ENCODE measurements at places on chromosomes 12 and 14.

- no peak for DNase-seq
Measured at GRCh38 chr12:101231636-101232035, 21.6 kb upstream of the SLC5A8 start.

DNA sequence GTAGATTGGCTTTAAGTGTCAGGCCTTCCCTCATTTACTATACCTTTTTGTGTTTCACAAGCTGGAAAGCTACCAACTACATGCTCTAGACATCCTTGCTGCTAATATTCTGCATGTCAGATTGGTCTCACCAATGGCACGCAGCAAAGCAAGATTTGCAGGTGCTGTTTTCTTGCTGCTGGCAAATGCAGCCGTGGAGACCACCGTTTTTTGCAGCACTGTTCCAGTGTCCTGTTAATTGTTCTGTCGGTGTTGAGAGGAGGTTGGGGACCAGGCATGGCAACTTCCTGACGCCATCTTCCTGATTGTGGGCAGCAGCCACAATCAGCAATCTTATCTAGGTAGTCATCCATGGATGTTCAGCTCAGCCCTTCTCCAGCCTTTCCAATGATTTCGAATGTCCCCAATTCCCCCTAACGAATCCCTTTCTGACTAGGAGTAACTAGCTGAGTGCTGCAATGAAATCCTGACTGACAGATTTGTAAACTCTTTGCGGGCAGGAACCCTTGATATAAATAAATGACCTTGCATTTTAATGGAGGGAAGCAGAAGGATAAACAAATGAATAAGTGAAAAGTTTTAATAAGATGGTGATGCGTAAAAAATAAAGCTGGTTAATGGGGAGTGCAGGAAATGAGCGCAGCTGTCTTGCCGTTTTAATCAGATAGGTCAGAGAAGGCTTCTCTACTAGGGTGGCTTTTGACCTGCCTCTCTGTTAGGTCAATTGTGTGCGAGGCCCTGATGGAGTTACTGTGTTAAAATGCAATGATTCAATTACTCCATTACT, 574 bp upstream of the CRADD start:
- DNase-seq, result peak; percentile 47

- DNase-seq, result peak; percentile 67
Measured at GRCh38 chr12:68040450-68041075, 51.3 kb downstream of the IFNG-AS1 start.

DNA sequence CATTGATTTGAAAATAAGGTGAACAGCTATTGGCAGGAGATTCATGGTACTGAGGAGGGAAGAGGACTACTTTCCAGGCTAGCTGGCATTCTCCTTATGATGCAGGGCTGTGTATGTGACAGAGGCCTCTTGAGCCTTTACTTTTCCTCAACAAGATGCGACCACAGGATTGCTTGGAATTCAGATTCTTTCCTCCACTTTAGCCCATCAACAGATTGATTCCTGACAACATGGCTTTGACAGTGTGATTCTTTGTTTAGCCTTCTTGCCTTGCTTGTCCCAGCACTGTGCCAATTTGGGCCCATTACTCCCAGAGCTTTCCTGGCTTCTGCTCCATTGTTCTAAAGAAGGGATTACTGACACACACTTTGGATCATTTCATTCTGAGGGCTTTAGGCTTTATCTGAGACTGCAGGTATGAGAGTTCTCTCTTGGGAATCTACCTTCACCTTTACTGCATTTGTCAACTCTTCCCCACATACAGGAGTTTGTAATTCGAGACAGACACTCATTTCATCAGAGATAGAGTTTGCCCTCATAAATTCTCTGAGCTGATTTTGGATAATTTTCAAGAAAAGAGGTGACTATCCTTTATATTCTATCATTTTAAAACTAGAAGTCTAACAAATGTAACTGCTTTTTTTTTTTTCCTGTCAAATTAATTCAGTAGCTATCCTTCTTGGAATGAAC, 206.4 kb upstream of the GZMB start:
- no peak for DNase-seq

DNA sequence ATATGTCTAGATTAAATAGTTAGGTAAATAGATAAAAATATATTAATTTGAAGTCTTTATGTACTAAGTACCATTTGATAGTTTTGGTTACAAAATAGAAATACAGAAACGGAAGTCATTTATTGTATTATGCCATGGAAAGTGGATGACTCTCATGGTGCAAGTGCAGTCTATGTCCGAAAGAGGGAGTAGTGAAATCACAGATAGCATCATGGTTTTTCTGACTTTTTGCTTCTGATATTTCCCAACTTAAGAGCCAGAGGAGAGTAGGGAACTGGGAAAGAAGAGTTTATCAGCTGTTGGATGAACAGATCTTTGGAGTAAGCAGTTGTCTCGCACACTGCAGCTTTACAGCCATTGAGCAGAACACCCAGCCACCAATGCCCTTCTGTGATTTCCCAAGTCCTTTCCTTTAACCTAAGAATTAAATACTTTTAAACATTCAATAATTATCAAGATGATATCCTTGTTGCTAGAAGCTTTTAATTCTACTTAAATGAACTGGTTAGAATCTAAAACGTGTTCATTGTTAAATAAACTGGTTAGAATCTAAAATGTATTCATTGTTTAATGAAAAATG, 18.4 kb upstream of the SRGAP1 start:
- DNase-seq, result peak; percentile 59

GRCh38 chr14:78074561-78074960, 95.6 kb upstream of the NRXN3 start:
- DNase-seq, result no peak

DNA sequence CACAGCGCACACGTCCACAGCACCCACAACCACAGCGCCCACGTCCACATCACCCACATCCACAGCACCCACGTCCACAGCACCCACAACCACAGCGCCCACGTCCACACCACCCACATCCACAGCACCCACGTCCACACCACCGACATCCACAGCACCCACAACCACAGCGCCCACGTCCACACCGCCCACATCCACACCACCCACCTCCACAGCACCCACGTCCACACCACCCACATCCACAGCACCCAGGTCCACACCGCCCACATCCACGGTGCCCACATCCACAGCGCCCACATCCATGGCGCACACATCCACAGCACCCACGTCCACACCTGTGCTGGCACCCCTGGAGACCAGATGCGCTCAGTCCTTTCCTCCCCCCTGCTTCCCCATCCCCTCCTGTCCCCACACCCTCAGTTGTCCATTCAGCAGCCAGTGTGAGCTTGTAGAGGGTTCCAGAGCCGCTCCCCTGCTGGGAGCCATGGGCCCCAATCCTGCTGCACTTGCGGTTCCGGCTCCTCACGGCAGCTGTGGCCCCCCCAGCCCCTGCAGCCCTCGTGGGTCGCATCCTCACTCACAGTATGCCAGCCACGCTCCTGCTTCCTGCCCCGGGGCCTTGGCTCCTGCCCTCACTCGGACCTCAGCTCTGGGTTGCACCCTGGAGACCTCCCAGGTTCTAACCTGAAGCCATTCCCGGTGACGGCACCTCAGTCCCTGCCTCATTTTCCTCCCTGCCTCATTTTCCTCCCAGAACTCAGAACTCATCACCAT, 37.8 kb downstream of the GALNT9 start:
- no peak for DNase-seq

DNA sequence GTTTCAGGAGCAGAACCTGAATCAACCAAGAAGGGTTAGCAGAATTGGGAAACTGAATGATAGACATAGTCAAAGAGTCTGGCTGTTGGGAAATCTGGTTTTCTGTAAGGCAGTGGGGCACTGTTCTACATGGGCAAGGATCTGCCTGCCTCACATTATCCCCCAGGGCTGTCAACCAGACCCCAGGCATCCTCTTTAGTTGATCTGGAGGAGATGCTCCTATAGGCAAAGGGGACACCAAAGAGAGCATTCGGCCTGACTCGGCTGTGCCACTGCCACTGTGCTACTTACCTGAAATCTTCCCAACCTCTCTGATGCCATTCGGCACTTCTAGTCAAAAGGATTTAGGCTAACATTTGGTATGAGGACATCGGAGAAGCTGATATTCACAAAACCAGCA, 4.1 kb downstream of the ISCU start:
- no peak for DNase-seq

- no peak for DNase-seq
Measured at GRCh38 chr14:43087666-43088065, 1419.4 kb downstream of the FSCB start.

- DNase-seq, result no peak
Measured at GRCh38 chr14:55733599-55733998, 153.6 kb downstream of the KTN1 start.

GRCh38 chr12:119363490-119363889, 29.0 kb downstream of the CCDC60 start:
- DNase-seq, result peak; percentile 25

- no peak for DNase-seq
Measured at GRCh38 chr12:117037289-117038022, 61.8 kb downstream of the TESC start.

- DNase-seq, result no peak
Measured at GRCh38 chr12:113103756-113104450, 31.7 kb downstream of the RASAL1 start.

- DNase-seq, result no peak
Measured at GRCh38 chr14:51328064-51328771, 88.2 kb downstream of the TMX1 start.

DNA sequence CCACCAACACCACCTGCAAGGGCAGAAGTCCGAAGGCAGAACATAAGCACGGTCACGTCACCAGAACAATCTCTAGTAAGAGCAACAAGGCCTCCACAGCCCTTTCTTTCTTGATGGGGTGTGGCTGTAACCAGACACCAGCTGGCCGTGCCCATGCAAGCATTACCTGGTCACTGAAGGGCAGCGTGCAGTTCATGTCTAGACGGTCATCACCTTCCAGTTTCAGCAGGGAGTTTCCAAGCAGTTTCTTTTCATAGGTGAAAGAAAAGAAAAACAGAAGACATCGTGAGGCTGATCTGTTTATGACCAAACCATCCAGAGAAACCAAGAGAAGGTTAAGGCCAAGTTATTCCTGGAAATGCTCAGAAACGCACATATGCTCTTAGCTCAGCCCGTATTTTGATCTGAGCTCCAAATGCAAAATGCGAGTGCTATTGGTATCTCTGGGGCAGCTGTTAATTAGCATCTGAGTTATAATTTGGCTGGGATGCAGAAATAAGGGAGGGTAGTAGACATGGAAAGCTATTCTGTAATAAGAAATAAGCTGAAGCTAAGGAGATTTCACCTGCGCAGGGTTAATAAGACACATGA, 42.5 kb downstream of the PRKAB1 start:
- DNase-seq, result no peak

DNA sequence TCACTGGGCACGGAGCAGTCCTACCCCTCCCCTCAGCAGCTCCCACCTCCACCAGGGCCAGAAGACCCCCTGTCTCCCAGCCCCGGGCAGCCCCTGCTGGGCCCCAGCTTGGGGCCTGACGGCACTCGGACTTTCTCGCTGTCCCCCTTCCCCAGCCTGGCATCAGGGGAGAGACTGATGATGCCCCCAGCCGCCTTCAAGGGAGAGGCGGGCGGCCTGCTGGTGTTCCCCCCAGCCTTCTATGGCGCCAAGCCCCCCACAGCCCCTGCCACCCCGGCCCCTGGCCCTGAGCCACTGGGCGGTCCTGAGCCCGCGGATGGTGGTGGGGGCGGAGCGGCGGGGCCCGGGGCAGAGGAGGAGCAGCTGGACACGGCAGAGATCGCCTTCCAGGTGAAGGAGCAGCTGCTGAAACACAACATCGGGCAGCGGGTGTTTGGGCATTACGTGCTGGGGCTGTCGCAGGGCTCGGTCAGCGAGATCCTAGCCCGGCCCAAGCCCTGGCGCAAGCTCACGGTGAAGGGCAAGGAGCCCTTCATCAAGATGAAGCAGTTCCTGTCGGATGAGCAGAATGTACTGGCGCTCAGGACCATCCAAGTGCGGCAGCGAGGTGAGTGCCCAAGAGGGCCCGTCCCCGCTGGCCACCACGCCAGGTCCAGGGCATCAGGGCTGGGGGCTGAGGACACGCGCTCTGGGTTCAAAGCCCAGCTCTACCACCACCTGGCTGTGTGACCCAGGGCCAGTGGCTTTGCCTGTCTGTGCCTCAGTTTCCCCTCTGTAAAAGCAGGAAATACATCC, 58.6 kb downstream of the PHETA1 start:
- DNase-seq, result peak; percentile 35
